Thoracic aorta (tissue), 2 donors: ENCODE measurements at places on chromosomes 7 and 10.

- DNase-seq = no peak
- H3K4me3 ChIP-seq = no peak overlapping the region
- H3K27ac ChIP-seq = no peak overlapping the region
- H3K36me3 ChIP-seq = no peaks in the 10 kb centered on the region
Measured at GRCh38 chr10:34575882-34576281, 239.2 kb downstream of the PARD3 start.

DNA sequence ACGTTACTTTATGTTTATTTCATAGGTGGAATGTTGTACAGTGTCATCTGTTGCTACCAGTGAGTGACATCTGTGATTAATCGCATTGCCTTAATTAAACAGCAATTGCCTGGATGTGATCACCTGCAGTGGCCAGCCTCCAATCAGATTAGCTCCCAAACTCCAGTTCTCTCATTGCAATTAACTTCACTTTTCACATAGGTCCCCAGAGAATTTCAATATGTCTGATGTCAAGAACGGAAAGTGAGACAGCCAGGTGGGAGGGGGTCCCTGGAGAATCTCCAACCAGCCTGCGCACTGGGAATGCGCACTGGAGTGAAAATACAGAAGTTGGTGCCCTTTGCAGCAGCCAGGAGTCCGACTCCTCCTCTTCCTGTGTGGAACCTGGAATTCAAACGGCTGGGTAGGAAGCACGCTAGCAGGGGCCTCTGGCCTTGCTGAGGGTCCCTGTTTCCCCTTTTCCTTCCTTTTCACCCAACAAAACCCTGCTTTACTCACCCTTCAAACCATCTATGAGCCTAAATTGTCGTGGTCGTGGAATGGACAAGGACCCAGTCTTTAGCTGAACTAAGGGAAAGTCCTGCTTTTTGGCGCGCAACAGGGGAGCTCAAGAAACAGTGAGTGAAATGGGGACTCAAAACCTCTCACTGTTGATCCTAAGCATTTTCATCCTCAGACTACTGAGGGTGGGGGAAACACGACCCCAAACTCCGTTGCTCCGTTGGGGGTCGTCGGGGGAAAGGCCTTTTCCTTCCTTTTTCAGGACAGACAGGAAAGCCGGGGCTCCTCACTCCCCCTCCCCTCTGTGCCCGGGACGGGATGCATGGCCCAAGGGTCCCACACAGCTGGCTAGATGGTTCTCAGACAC lies 1355.5 kb upstream of the LRRTM3 start:
- H3K4me3 ChIP-seq = peak overlapping the region; percentile 68
- H3K27ac ChIP-seq = no peak overlapping the region
- no peaks in the 10 kb centered on the region for H3K4me1 ChIP-seq
- H3K27me3 ChIP-seq = no peaks in the 10 kb centered on the region

- peaks cover 2% of the 10 kb centered on the region for H3K4me1 ChIP-seq
- H3K27ac ChIP-seq = no peak overlapping the region
- no peak overlapping the region for H3K4me3 ChIP-seq
- H3K27me3 ChIP-seq = no peaks in the 10 kb centered on the region
- no peak for DNase-seq
Measured at GRCh38 chr10:119613741-119614140, 17.0 kb upstream of the TIAL1 start.

DNA sequence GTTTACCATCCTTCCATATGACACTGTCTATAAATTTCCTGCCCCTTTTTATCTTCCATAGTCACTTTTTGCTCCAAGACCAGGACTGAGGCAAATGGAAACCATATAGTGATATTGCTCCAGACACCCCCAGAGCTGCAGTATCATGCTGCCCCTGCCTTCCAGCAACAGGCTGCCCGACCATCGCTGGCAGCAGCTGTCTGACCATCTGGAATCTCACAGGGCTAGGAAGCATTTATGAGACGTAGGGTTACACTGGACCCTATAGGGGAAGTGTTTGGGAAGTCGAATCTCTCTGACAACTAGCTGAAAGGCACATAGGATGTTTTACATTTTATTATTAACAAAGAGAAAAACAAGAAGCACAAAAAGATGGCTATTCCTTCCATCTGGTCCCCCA lies 19.4 kb downstream of the ENO4 start:
- H3K4me1 ChIP-seq = peaks cover 6% of the 10 kb centered on the region
- no peaks in the 10 kb centered on the region for H3K27me3 ChIP-seq
- no peak overlapping the region for H3K4me3 ChIP-seq
- no peak for DNase-seq
- no peaks in the 10 kb centered on the region for H3K36me3 ChIP-seq
- H3K27ac ChIP-seq = no peak overlapping the region

- H3K4me3 ChIP-seq = no peak overlapping the region
- no peaks in the 10 kb centered on the region for H3K4me1 ChIP-seq
- no peak for DNase-seq
Measured at GRCh38 chr7:10804770-10805169, 168.9 kb upstream of the PHF14 start.

- no peaks in the 10 kb centered on the region for H3K4me1 ChIP-seq
- no peak for DNase-seq
- H3K4me3 ChIP-seq = no peak overlapping the region
- no peaks in the 10 kb centered on the region for H3K36me3 ChIP-seq
- H3K27me3 ChIP-seq = no peaks in the 10 kb centered on the region
Measured at GRCh38 chr10:110649347-110650264, 5.5 kb downstream of the RBM20 start.
